ENCODE measurements at places on chromosomes 11 and 22.

- no peak for DNase-seq
These were observed 166.8 kb downstream of the NTM start for GRCh38 chr11:131537196-131537595.

GRCh38 chr11:75924966-75925784 lies 110.2 kb downstream of the UVRAG start:
- DNase-seq, result no peak

GRCh38 chr22:49086181-49086580 lies 741.5 kb downstream of the BRD1 start:
- no peak for DNase-seq

- DNase-seq, result no peak
These were observed 102.3 kb upstream of the CEP126 start for GRCh38 chr11:101812546-101812945.

- DNase-seq, result no peak
These were observed 30.9 kb upstream of the GRAMD4 start for GRCh38 chr22:46589141-46589748.

- no peak for DNase-seq
These were observed 10.4 kb upstream of the MRPL17 start for GRCh38 chr11:6693342-6694228.

- peak; percentile 65 for DNase-seq
These were observed at the start of gene DDX6 for GRCh38 chr11:118791111-118791960. DDX6 (minus strand) TSS chr11:118791164; CDS start chr11:118786251, 4,913 bp downstream.

DNA sequence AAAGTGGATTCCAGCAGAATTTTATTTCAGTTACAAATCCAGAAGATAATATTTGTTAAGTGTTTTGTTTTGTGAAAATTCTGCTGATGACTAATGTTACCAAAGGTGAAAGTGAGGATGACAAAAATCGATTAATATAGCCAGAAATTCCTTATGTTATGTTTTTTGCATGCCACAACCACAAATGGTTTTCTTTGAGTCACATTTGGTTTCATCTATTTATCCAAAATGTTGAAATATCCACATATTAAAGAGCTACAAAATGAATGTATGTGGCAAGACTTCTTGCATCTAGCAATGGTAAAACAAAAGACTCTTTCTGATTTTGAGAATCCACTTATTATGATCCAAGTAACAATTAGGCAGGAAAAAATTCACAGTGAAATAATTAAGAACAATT lies 150.1 kb upstream of the LRRC4C start:
- no peak for DNase-seq

DNA sequence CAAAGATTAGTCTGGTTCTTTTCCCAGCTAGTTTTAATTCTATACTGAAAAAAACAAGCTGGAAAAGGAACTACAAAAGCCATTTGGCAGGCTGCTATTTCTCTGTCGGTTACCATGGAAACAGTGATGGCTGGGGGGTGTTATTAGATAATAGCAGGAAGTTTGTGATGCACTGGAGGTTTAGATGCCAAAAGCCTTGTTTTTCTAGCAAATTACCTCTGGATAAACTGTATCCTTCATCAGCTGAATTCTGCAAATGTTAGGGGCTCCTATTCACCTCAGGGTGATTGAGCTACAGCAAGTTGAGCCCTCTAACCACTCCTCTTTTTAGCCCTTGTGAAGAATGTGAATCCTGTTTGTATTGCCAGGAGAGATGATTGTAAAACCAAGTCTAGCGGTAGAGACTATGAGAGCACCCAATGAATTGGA lies 25.2 kb downstream of the ALKBH3 start:
- no peak for DNase-seq

GRCh38 chr11:115930291-115930690 lies 426.1 kb upstream of the CADM1 start:
- no peak for DNase-seq

GRCh38 chr22:46297151-46297812 lies 612 bp downstream of the GTSE1 start:
- DNase-seq, result peak; percentile 15

GRCh38 chr11:6333095-6333494 lies 12.8 kb upstream of the CAVIN3 start:
- DNase-seq, result no peak

GRCh38 chr11:104873252-104873651 lies 25.0 kb downstream of the CASP12 start:
- DNase-seq, result no peak

GRCh38 chr11:36509201-36509639 lies 852 bp downstream of the TRAF6 start:
- DNase-seq, result peak; percentile 64
